ENCODE measurements at places on chromosomes 6 and 20.
A peak's percentile ranks its signal among the peaks of the same experiment; 100 is the strongest.

GRCh38 chr6:79234150-79235022, at the start of gene HMGN3:
TSS of gene HMGN3 (minus strand) at chr6:79234682.
- peak; percentile 94 for DNase-seq

DNA sequence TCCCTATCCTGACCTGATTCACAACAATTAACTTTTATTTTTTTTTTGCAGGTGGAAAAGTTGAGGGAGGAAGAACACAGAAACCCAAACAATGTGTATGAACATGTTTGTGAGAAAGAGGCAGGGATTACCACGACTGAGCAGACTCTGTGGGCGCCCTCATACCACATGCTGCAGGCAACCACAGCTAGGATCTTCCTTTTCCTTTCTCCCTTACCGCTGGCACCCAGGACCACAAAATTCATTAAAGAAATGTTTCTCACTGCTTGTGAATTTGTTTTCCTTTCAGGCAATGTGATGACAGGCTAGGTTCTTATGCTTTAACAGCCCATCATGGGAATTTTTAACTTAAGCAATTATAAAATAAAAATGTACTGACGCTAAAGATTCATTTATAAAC, 287.1 kb downstream of the GMDS start:
- DNase-seq, result no peak

GRCh38 chr6:75735491-75736186, 13.4 kb upstream of the MYO6 start:
- no peak for DNase-seq

GRCh38 chr20:21387528-21387927, 9.8 kb downstream of the NKX2-4 start:
- peak; percentile 78 for DNase-seq

DNA sequence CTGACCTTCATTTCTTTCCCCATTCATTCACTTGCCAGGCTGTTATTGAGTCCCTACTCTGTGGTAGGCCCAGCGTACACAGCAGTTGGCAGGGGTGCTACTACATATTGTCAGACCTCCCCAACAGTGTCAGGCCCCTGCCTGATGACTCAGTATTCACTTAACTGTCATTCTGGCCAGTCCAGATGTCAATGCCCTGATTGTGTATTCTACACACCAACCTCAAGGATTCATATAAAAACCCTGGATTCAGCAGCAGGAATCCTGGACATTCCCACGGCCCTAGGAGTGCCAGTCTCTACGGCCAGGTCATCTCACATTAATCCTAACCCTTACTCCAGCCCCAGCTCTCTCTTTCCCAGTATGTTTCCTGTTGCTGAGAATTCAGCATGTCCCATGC, 151.5 kb downstream of the TASP1 start:
- no peak for DNase-seq

- no peak for DNase-seq
Measured at GRCh38 chr20:4626228-4626627, 95.5 kb upstream of the PRND start.

- DNase-seq, result no peak
Measured at GRCh38 chr6:7933794-7934193, 23.2 kb upstream of the TXNDC5 start.

- DNase-seq, result no peak
Measured at GRCh38 chr6:84897011-84897410, 132.6 kb upstream of the TBX18 start.

DNA sequence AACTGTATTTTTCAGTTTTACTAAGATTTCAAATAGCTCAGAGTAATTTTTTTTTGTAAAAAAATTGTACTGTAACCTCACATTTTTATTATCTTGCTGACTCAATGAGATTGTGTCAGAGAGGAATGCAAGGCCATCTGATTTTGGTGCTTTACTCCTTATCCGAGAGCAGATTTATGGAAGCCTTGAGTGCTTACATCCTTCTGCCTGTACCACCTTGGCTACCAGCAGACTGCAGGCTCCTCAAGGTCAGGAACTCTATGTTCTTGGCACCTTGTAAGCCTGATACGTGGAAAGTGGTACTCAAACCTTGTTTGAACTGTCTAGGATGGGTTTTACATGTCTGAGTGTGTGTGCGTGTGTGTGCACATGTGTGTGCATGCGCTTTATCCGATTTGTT, 80.1 kb upstream of the MLIP start:
- no peak for DNase-seq

GRCh38 chr20:13147071-13147963, 73.8 kb upstream of the ISM1 start:
- no peak for DNase-seq

DNA sequence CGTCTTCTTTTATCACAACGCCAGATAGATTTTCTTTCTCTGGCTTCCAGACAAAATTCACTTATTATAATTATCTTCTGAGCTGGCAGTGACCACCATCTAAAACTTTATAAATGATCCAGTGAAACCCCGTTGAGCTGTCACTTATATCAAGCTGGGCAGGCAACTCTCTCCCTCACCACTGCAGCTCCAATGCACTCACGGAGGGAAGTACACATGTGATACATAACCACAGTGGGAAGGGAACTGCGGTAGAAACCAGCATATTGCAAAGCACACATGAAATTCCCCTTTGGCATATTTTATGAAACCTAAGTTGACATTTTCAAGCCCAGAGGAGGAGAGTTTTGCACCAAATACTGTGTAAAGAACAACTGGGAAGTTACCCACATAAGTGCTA, 536.9 kb downstream of the HACE1 start:
- no peak for DNase-seq

GRCh38 chr6:106746652-106747051, 117.3 kb downstream of the QRSL1 start:
- DNase-seq, result no peak

DNA sequence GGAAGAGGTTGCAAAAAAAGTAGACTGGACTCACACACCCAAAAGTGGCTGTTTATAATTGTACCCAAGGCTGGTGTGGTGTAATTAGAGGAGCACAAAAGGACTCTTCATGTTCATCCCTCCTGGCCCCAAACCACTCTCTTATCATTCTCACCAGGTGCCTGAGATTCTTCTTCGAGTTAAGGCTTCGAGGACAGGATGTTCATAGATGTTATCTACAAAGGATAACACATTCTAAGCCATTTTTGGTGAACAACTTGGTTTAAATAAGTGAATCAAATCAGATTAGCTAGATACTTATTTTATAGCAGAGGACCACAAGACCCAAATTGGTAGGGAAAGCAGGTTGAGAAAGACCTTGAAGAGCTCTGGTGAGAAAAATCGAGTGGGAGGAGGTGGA, 73.1 kb upstream of the SUPT3H start:
- no peak for DNase-seq

DNA sequence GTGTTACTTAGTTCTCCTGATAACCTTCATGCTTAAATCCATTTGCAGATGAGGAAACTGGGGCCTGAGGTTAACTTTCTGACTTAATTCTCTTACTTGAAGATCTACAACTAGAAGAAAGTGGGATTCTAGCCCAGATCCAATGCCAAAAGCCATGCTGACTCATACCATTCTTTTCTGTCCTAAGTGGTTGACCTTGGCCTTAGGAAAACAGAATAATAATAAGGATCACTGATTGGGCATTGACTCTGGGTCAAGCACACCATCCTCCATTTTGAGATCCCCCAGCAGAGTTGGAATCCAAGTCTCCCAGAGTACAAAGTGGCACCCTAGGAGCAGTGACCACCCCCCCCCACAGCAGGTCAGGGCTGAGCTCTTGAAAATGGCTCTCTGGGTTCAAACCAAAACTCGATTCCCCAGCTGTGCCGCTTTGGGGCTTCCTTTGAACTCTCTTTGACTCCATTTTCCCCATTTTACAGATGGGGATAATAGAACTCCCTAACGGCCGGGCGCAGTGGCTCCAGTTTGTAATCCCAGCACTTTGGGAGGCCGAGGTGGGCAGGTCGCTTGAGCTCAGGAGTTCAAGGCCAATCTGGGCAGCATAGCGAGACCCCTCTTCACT, 12.8 kb upstream of the ZNF217 start:
- DNase-seq, result no peak

DNA sequence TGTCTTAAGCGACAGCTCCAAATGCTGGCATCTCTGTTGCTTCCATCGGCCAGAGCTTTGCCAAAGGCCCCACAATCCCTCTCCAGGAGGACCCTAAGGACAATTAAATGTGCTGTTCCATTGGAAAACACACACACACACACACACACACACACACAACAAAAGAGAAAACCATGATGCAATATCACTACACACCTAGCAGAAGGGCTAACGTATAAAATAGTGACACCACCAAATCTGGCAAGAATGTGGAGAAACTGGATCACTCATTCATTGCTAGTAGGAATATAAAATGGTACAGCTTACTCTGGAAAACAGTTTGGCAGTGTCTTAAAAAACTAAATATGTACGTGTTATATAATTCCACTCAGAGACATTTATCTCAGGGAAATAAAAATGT, 13.0 kb upstream of the TMEM14A start:
- DNase-seq, result no peak
